Muscle of leg (tissue), 16 donors: ENCODE measurements at places on chromosomes 16 and 17.

DNA sequence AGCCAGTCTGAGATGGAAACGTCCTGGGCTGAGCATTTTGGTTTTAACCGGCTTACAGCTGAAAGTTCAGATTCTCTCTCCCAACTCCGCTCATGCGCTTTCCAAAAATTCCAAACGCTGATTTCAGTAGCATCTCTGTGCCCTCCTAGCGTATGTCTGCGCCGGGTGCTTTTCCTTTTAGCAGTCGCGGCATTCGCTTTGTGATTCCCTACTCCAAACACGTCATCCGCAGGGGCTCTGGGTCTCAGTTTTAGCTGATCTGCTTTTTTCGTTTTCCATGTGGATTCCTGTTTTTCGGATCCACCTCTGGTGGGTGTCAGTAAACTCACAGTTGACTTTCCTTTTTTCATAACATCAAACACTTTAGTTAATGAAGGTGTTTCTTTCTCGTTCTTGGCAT lies 22.1 kb upstream of the TVP23A start:
- no peak for DNase-seq

- peak; percentile 67 for DNase-seq
Measured at GRCh38 chr17:20121359-20122253, 112.4 kb downstream of the SPECC1 start.

DNA sequence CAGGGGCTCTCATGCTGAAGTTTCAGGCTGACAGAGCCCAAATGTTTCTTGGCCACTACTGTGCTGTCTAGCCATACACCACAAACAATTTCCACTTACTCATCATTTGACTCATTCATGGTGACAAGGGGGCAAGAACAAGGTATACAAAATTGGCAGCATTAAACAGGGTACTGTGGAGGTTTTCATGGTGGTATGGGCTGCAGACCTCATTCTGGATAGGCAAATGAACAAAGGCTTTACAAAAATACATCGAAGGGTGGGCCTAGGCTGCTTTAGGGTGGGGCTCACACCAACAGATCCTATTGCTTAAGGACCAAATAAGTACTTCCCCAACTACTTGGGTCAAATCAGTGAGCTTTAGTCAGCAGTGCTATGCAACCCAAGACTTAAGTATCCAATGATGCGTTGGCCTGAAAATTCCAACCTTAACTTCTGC lies 53.0 kb downstream of the N4BP1 start:
- no peak for DNase-seq

GRCh38 chr17:78923660-78924453 lies 1.3 kb downstream of the TIMP2 start:
- peak; percentile 39 for DNase-seq

DNA sequence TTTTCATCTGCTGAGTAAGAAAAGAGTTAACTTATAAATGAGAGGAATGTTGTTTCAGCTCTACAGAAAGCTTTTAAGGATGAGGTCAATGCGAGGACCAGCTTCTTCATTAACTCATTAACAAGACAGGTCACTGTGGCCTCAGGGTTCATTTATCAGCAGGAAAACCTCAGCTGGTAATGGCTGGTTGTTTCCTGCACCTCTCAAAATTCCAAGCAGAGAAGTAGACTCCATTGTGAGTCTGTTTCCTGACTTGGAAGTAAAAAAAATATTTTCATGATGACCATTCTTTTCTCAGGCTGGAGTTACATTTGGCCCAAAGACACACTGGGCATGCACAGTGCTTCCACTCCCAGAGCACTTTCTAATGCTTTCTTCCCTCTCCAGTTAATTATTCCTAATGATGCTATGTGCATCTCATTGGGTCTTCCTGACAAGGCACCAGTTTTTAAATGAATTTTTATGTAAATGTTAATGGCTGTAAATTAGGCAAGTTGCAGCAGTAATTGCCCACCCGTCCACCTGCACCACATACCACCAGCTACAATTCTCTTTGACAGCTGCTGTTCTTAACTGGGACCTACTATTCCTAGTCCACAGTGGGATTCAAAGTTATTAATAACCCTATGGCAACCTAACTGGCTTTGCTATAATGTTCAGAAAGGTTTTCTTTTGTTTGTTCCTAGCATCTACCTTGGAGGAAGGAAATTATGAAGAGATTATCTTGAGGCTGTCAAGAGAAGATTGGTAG lies 89.5 kb upstream of the BCAR1 start:
- peak; percentile 55 for DNase-seq

DNA sequence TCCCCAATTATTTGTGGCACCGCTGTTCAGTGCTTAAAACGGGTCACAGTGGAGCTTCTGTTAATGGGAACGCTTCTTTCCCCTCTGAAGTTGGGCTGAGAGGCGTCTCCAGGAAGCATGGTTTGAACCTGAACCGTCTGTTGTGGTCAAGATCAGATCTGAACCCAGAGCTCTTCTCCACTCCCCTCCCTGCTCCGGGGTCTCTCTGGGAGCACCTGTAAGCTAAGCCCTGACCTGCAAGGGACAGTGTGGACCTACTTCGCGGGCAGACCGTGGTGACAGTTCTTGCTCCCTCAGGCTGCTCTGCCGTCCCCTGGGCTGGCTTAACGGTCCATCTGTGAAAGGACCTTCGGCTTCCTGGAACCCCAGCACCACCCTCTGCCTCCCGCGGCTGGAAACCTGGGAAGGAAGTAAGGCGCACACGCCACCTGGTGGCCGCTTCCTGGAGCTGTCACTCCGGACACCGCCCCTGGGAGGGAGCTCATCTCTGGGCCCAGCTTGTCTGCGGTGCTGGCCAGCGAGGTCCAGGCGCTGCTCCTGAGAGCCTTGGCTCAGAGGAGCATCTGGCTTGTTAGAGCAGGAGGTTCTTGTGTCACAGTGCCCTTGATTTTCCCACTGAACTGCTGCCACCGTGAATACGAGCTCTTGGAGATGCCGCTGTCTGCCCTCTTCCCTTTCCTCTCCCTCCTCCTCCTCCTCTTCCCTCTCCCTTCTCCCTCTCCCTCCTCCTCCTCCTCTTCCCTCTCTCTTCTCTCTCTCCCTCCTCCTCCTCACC lies 518.5 kb upstream of the EEF2KMT start:
- DNase-seq, result peak; percentile 51

- peak; percentile 52 for DNase-seq
Measured at GRCh38 chr17:72613396-72613795, 479.1 kb downstream of the SLC39A11 start.

- DNase-seq, result no peak
Measured at GRCh38 chr17:1331708-1332107, 52.2 kb downstream of the TRARG1 start.

GRCh38 chr17:13027246-13027645 lies 9.4 kb upstream of the ELAC2 start:
- DNase-seq, result no peak

- DNase-seq, result no peak
Measured at GRCh38 chr17:17661834-17662385, 19.3 kb upstream of the RAI1 start.

GRCh38 chr17:81707725-81708646 lies 4.1 kb upstream of the SLC25A10 start:
- DNase-seq, result no peak

DNA sequence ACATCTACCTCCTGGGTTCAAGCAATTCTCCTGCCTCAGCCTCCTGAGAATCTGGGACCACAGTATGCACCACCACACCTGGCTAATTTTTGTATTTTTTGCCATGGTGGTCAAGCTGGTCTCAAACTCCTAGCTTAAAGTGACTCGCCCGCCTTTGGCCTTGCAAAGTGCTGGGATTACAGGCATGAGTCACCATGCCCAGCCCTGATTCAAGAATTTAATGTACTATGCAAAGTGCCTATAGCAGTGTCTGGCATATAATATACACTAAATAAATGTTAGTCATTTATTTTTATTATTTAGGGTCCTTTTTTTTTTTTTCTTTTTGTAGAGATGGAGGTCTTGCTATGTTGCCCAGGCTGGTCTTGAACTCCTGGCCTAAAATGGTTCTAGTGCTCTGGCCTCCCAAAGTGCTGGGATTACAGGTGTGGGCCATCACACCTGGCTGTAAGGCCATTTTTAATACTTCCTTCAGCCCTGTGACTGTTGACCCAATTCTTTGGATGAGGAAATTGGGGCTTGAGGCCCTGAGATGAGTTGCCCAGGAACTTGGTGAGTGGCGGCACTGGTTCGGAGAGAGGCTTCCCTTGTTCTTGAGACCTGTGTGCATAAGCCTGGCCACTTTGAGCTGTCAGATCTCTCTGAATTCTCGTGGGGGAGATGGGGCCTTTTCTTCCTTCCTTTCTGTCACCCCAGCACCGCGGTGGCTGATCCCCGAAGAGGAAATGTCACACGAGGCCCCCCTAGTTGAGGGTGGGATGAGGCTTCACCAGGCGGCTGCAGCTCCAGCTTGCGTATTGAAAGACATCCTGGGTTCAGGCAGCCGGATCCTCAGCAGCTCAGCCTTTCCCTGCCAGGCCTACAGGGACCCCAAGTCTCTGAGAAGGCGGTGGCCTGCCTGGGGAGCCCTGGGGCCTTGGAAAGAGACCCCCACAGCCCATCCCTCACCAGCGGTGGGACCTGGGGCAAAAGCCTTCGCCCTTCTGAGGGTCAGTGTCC lies 38.7 kb downstream of the LAT start:
- no peak for DNase-seq

DNA sequence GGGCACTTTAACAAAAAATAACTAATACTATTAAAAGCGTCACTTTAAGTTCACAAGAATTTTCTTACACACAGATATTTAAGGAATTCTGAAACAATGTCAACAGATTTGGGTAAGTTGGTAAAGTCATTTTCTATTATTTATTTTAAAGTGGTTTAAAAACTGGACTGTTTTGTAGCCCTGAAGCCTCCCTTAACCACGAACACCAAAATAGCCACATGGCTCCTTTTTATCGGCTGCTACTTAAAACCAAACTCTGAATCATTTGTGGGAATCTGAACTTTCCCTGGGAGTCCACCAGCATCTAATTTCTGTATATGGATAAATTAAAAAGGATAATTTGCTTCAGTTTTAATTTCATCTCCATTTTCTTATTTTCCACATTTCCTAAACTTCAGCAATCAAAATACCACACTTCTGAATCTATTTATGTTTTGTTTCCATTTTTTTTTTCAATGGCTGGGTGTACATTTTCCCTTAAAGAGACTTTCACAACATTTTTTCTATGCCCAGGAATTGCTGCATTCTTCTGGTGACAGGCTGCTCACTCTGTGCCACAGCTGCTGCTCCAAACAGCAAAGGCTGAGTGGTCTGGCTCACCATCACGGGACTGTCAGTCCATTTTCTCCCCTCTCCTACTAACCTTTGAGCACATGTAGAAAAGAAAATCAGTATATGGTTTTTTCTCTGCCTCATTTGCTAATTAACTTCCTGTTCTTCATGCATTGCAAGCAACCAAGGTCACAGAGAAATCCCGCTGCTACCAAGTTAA lies 255.5 kb upstream of the KCNJ16 start:
- peak; percentile 23 for DNase-seq

DNA sequence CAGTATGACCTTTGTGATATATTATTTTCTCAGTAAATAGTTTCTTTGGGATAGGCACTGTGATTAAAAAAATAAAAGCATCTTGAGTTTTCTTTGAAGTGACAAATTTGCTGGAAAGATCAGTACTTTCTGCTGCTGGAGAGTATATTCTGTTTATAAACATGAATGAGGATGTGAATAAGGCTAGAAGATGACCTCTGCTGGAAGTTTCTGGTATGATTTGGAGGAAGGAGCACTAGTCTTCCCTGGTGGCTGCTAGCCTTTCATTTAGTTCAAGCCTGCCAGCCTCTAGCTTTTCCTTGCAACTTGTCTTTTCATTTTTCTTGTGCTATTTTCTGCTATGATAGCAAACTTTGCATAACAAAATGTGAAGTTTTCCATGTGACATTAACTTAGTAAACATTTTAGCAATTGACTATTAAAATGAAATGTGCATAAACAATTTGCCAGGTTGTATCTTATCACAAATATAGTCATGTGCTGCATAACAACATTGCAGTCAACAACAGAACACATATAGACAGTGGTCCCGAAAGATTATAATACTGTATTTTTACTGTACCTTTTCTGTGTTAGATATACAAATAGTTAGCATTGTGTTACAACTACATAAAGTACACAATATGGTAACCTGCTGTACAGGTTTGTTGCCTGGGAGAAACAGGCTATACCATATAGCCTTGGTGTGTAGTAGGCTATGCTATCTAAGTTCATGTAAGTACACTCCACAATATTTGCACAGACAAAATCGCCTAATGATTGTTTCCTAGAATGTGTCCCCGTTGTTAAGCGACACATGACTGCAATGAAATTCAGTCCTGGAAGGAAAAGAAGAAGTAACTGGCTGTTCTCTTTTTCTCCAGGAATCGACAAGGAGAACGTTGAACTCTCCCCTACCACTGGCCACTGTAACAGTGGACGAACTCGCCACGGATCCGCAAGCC lies 18.1 kb upstream of the RAB11FIP4 start:
- peak; percentile 71 for DNase-seq

GRCh38 chr17:333626-334396 lies 18.8 kb downstream of the RPH3AL start:
- DNase-seq, result peak; percentile 82

GRCh38 chr16:81500833-81501521 lies 56.4 kb downstream of the CMIP start:
- no peak for DNase-seq

- DNase-seq, result no peak
Measured at GRCh38 chr17:75077072-75077495, 10.7 kb upstream of the SLC16A5 start.

- DNase-seq, result peak; percentile 88
Measured at GRCh38 chr17:8698162-8698971, 46.3 kb downstream of the CCDC42 start.

DNA sequence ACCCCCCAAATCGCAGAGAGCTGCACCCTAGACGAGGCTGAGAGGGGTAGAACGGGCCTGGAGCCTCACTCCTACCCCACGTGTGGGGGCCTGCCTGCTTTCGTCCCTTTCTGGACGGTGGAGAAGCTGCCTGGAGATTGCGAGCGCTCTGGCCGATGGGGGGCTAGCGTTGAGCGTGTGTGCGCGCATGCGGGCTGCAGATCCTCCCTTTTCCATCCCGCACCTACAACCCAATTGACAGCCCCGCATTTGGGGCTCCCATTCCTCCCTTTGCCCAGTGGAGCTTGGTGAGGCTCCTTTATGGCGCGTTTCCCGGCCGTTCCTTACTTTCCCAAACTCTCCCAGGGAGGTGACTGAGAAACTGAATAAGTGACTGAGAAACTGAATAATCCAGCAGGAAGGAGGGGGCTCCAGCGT lies 907 bp upstream of the ESRP2 start:
- no peak for DNase-seq

DNA sequence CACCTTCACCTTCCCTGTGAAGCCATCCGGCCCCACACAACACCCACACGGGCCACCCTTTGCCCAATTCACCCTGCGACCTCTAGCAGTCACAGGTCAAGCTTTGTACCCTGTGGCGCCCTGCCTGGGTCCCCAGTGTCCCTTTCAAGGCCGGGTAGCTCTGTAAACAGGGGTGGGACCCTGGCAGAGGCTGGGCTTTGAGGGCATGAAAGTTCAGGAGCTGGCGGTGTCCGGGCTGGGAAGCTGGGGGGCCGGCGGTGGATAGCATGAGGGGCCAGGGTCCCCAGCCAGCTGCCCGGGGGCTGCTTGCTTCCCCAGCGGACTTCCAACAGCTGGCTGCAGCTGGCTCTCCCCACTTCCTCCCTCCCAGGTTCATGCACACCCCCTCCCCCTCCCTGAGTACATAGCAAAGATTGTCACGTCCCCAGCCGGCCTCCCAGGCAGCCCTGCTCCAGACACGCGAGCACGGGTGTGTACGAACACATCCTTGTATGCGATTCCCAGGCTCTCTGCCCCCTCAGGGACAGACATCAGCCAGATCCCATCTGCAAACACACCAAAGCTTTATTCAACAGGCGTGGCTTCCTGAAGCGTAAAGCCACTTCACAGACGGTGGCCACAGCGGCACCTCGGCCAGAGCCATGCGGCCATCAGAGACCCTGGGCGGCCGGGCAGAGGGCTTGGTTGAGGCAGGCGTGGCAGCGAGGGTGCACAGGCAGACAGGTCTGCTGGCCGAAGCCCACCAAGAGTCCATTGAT lies 8.2 kb downstream of the NTHL1 start:
- peak; percentile 94 for DNase-seq
